Heart left ventricle (tissue), 16 donors: ENCODE measurements at places on chromosomes 12 and 14. TPM values are rescaled to one million over a fixed set of nuclear protein-coding genes. Genes with fewer than 3 reads are reported as not detected.
A peak's percentile ranks its signal among the peaks of the same experiment; 100 is the strongest.

TOGARAM1 gene
- total RNA-seq, result 18.4 TPM

KRT3 gene
- total RNA-seq, result not detected

CCDC197 gene
- 0.26 TPM for total RNA-seq

ATF7IP gene
- 72.0 TPM for total RNA-seq

DNA sequence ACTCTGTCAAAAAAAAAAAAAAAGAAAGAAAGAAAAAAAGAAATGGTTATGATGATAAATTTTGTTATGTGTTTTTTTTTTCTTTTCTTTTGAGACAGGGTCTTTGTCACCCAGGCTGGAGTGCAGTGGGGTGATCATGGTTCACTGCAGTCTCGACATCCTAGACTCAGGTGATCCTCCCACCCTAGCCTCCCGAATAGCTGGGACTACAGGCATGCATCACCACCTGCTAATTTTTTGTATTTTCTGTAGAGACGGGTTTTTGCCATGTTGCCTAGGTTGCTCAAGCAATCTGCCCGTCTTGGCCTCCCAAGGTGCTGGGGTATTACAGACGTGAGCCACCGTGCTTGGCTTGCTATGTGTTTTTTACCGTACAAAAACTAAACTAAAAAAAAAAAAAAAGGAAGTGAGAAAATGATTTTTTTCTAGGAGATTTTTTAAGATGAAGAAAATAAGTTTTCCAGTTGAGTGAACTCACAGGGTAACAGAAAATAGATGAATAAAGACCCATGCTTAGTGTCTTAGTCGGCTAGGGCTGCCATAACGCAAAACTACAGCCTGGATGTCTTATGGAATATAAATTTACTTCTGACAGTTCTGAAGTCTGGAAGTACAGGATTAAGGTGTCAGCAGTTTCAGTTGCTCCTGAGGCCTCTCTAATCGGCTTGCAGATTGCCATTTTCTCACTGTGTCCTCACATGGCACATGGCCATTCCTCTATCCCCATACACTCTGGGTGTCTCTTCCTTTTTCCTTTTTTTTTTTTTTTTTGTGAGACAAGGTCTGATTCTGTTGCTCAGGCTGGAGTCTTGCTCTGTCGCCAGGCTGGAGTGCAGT is 13.2 kb upstream of the APOF start:
- no peak for DNase-seq
- no peaks in the 10 kb centered on the region for H3K27me3 ChIP-seq
- no peak overlapping the region for H3K27ac ChIP-seq
- H3K4me1 ChIP-seq, result no peaks in the 10 kb centered on the region

- no peak for DNase-seq
- H3K4me3 ChIP-seq, result no peak overlapping the region
- H3K36me3 ChIP-seq, result no peaks in the 10 kb centered on the region
These were observed 33.7 kb upstream of the TTC7B start for GRCh38 chr14:90849787-90850444.

- peak; percentile 46 for DNase-seq
- no peaks in the 10 kb centered on the region for H3K27me3 ChIP-seq
- no peaks in the 10 kb centered on the region for H3K36me3 ChIP-seq
- no peak overlapping the region for H3K4me3 ChIP-seq
- no peaks in the 10 kb centered on the region for H3K4me1 ChIP-seq
- H3K27ac ChIP-seq, result no peak overlapping the region
These were observed 32.0 kb upstream of the SPPL3 start for GRCh38 chr12:120936197-120936596.
